ENCODE measurements at places on chromosomes 4 and X.

DNA sequence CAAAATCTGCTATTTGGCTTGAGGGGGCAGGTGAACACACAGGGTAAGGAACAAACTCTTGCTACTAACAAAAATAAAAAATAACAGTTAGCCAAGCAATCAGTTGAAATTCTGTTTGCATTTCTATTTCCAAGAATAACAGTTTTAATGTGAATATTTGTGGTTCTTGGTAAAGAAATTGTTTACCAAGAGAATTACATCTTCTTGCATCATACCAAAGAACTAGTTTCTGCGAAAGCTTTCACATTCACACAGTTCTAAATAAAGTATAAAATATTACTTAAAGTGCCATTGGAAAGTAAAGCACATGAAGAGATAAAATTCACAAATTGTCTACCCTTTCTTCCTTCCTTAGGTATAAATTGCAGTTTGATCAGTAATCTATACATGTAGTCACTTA lies 54.4 kb downstream of the KLHL4 start:
- no peak for DNase-seq

DNA sequence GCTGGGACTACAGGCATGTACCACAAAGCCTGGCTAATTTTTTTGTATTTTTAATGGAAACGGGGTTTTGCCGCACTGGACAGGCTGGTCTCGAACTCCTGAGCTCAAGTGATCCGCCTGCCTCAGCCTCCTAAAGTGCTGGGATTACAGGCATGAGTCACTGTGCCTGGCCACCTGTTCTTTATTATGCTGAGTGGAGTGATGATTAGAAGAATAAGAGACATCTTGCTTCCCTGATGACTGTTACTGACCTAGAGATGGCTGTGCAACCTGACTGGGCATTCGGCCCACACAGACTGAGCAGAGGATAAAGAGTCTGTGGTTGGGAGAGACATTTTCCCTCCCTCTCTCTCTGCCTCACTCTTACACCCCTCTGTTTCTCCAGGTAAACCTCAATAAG lies 56.7 kb downstream of the SPINK2 start:
- DNase-seq: no peak

DNA sequence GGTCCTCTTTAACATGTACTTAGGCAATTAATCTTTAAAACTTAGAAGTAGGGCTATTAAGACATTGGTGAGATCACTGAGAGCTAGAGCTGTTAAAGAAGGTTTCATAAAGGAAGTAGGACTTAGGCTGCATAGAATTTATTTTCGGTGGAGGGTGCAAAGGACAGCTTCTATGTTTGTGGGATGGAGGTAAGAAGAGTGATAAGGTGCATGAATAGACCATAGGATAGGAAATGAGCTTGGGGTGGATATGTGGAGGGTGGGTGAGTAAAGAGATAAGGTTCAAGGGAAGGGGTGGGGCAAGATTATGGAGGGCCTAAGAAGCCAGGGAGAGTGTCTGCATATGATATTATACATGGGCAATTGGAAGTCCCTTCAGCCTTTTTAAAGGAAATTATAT lies 15.9 kb downstream of the RTL9 start:
- DNase-seq: no peak

DNA sequence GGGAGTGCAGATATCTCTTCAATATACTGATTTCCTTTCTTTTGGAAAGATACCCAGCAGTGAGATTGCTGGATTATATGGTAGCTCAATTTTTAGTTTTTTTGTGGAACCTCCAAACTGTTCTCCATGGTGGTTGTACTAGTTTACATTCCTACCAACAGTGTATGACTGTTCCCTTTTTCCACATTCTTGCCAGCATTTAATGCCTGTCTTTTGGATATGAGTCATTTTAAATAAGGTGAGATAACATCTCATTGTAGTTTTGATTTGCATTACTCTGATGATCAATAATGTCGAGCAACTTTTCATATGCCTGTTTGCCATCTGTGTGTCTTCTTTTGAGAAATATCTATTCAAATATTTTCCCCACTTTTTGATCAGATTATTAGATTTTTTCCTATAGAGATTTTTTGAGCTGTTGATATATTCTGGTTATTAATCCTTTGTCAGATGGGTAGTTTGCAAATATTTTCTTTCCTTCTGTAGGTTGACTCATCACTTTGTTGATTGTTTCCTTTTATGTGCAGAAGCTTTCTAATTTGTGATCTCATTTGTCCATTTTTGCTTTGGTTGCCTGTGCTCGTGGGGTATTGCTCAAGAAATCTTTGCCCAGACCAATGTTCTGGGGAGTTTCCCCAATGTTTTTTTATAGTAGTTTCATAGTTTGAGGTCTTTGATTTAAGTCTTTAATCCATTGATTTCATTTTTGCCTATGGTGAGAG lies 552.7 kb downstream of the ZNF674 start:
- no peak for DNase-seq

- no peak for DNase-seq
Observed at GRCh38 chr4:153901220-153901619, 112.3 kb upstream of the SFRP2 start.

DNA sequence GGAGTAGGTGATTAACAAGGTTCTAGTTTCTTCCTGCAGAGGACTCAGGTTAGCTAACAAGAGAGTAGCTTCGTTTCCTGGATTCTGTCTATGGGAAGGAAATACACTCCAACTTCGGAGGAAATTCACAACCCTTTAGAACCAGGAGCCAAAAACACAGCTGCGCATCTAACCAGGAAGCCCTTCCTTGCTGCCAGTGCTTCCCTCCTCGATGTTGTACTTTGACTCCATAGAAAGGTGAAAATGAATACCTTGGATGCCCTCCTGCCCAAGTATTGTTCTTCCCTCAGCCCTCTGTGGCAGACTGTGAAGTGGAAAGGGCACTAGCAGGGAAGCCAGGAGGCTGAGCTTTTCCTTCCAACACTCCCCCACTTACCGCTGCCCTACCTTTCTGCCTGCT lies 35.1 kb downstream of the AKAP4 start:
- DNase-seq: no peak

DNA sequence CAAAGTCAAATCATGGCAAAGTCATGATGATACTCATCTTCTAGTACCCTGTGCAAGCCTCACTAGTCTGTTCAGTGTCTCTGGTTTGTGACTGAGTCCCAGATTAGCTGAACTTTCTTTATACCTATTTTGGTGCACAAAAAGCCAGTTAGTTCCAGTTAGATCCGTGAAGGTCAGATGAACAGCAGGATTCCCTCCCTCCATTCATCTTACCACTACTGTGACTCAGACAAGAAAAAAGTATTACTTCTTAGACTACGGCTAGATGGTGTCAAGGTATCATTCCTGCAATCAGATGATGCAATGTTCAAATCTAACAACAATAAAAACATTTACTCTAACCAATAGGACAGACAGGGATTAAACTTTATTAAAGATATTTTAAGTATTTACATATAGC lies 30.4 kb downstream of the ARHGEF6 start:
- DNase-seq: no peak

- DNase-seq: no peak
Observed at GRCh38 chr4:185165605-185166063, 22.6 kb downstream of the SLC25A4 start.

GRCh38 chrX:25878806-25879205 lies 259.3 kb upstream of the MAGEB18 start:
- no peak for DNase-seq

All from stimulated activated CD4-positive, alpha-beta T cell treated with anti-CD3 and anti-CD28 coated beads, Interleukin-2, amount 100 ng/mL, for 24 hours (primary cell).